ENCODE measurements at places on chromosomes 4 and X.

GRCh38 chr4:52116641-52117040, 65.5 kb downstream of the SPATA18 start:
- DNase-seq = no peak

DNA sequence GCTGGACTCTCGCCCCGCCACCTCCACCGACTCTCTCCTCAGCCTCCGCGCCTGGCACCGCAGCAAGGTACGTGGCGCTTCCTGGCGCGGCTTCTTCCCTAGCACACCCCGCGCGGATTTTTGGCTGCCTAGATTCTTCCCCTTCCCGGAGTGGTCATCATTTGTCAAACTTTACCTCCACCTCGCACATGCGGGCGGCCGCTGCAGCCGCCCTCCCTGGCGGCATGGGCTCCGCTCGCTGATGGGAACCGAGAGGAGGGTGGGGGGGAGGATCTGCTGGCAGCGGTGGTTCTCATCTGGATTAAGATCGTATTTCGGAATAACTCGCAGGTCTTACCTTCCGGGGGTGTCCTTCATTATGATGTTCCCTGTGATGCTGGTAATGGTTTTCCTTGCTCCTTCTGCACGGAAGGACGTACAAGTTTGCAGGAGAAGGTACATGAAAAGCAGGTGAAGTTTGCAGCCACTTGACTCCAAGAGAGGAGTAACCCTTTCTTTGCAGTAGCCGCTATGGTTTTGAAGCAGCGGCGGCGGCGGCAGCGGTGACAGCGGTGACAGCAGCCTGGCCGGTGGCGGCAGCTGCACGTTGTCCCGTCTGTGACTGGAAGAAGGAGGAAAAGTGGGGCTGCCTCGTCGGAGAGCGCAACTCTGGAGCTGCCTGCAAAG, 2183.9 kb upstream of the TENM3 start:
- DNase-seq = no peak

GRCh38 chrX:130631011-130631410, 229.2 kb downstream of the RBMX2 start:
- no peak for DNase-seq

- no peak for DNase-seq
Observed at GRCh38 chrX:88604433-88605221, 142.4 kb upstream of the CPXCR1 start.

- no peak for DNase-seq
Observed at GRCh38 chr4:138734746-138735145, 280.8 kb upstream of the NOCT start.

DNA sequence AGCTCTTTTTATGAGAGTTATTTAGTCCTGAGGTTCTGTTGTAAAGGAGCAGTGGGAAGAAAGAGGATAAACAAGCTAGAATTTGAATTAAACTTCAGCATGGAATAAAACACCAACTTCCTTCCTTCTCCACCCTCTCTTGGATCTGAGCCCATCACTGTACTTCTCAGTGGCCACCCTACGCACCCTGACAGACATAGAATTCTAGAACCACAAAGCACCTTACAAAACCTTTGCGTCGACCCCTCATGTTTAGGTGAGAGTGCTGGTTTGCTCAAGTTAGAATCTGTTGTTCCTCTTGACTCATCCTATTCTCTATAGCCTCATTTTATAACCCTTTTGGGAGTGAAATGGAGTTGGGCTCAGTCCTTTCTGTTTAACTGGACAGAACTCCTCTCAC, 84.6 kb upstream of the RPL34 start:
- no peak for DNase-seq

Measured in SK-N-MC (cell line).